ENCODE measurements at places on chromosomes 3 and 15.

GRCh38 chr3:182728238-182728637, 65.1 kb upstream of the ATP11B start:
- DNase-seq: no peak

- DNase-seq: no peak
Measured at GRCh38 chr15:101083336-101084045, 164.3 kb downstream of the LRRK1 start.

DNA sequence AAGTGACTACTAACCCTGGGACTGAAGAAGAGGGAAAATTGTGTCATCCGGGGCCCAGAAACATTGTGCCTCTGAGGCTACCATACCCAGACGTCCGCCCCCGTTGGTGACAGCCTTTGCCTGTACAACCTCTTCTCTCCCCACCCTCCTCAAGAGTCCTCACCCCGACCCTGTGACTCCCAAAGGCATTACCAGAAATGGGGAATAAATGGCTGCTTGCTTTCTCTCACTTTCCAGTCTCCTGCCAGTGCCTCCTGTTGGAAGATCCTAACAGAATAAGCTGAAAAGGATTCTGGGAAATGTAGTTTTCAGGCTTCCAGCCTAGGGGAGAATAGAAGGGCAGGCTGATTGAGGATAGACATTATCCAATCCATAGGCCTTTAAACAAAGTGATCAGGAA, 30.8 kb upstream of the SLC25A36 start:
- DNase-seq: no peak

DNA sequence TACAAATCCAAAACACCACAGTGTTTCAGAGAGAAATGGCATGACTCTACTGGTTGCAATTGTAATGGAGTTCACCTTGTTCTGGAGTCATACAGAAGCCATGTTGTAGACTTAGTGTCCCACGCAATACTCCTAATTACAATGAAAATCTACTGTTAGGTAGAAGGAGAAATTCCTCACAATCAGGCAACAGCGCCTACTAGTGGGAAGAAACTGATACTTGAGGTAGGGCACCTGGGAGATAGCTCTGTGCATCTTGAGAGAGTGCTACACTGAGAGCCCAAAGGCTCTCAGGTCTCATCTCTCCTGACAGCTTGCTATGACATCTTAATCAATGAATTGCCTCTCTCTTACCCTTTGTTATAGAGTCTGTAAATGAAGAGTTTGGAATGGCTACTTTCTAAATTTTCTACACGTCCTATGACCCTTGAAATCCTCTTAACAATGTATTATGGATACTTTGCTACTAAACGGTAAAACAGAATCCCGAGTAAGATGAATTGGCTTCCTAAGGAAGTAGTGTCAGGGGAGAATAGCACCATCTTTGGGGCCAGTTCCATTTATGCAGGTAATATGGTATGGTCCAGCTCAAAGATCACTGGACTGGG, 422.7 kb upstream of the TPRG1 start:
- DNase-seq: no peak

DNA sequence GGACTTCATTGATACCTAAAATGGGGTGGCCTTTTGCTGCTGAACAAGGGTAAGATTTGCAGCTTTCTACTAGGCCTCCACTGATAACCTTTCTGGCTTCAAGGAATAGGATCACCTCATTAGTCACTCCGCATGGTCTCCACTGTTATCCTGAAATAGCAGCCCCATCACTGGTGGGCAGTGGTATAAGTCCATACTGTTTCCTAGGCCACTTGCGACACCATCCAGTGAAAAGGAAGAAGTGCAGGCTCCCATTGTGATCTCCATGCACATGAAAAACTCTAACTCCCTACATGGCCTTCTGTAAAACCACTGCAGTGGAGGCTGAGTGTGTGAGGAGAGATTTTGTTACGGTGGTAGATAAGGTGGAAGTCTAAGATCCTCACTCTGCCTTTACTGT, 1455.9 kb downstream of the SI start:
- no peak for DNase-seq

- no peak for DNase-seq
Measured at GRCh38 chr3:67017211-67017610, 19.1 kb downstream of the KBTBD8 start.

GRCh38 chr3:45987368-45988291, 8.0 kb downstream of the FYCO1 start:
- DNase-seq: no peak

- no peak for DNase-seq
Measured at GRCh38 chr3:12328837-12329462, 40.1 kb downstream of the PPARG start.

DNA sequence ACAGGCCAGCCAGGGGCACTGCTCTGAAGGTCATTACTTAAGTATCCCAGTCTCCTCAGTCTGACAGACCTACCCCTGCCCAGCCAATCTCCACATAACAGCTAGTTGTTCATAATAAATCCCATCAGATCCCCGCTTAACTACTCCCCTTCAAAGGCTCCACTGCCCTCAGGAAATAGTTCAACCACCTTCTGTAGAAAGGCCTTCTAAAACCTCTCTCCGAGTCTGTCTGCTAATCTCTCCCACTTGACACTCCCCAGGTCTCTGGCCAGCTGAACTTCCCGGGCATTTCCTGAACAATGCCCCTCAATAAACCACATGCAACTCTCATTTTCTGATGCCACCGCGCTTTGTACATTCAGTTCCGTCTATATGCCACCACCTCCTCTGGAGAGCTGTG, 6.0 kb downstream of the PRC1 start:
- DNase-seq: no peak

DNA sequence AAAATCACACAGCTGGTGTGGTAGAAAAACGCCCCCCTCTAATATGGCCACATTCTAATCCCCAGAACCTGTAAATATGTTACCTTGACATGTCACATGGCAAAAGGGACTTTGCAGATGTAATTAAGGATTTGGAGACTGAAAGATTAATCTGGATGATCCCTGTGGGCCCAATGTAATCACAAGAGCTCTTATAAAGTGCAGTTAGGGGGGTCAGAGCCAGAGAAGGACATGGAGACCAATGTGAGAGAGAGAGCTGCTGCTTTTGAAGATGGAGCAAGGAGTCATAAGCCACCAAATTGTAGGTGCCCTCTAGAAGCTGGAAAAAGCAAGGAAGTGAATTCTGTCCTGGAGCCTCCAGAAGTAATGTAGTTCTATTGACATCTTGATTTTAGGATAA, 152.6 kb downstream of the PEX5L start:
- DNase-seq: no peak

GRCh38 chr3:170523248-170523647, 62.6 kb downstream of the SLC7A14 start:
- DNase-seq: peak; percentile 22

GRCh38 chr15:83243634-83244033, 36.0 kb upstream of the HDGFL3 start:
- no peak for DNase-seq

- peak; percentile 53 for DNase-seq
Measured at GRCh38 chr3:38348903-38349302, 2.3 kb downstream of the XYLB start.

- DNase-seq: peak; percentile 79
Measured at GRCh38 chr15:38996111-38996631, 431.6 kb upstream of the RASGRP1 start.

DNA sequence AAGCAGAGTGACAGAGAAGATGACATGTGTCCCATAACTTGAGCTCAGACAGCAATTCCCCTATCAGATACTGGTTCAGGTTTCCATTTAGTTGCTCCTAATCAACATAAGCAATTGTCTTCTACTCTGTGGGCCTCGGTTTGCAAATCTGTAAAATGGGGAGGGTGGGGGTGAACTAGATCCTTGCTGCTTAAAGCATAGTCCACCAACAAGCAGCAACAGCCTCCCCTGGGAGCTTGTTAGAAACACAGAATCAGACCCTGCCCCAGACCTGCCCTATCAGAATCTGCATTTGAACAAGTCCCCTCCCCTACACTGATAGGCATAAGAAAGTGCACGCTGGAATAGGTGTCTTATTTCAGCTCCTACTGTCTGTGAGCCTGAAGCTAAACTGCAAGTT, 87.8 kb downstream of the CEMIP start:
- DNase-seq: no peak

- DNase-seq: no peak
Measured at GRCh38 chr3:136173939-136174490, 22.1 kb downstream of the MSL2 start.

GRCh38 chr3:109369510-109369909, 32.2 kb upstream of the DPPA4 start:
- no peak for DNase-seq

GRCh38 chr3:54137311-54137710, 15.0 kb downstream of the CACNA2D3 start:
- DNase-seq: no peak

DNA sequence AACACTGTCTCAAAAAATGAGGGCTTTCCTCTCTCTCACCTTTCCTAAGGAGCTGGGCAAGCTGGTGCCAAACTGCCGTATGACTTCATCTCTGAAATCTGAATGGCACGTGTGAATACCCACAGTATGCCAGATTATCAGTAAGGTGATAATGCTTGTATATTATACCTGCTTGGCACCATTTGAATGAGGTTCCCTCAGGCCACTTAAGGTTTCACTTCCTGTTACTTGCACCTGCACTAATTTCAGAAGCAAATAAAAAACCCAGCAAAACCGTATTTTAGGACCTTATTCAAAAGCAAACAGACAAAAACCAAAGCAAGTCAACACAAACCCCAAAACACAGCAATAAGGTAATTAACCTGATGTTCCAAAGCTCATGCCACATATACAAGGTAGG, 19.7 kb downstream of the FOXP1 start:
- no peak for DNase-seq

DNA sequence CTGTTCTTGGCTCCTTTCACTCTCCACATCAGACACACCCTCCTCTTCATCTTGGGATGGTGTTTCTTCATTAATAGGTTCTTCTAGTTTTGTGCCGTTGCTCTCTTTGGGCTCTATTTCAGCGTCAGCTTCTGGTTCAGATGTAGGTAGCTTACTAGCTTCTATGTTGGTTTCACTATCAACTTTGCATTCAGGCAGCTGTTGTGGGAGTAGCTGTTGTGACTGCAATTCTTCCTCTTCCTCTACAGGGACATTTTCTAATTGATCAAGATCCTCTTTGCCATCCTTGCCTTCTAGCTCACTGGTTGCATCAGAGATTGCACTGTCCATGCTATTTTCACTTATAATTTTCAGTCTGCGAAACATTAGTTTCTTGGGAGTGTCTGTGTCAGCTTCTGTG, 80.1 kb downstream of the SETD2 start:
- no peak for DNase-seq

- no peak for DNase-seq
Measured at GRCh38 chr3:181050738-181051137, 61.2 kb upstream of the DNAJC19 start.

GRCh38 chr15:94362385-94363092, 131.2 kb downstream of the MCTP2 start:
- DNase-seq: no peak

DNA sequence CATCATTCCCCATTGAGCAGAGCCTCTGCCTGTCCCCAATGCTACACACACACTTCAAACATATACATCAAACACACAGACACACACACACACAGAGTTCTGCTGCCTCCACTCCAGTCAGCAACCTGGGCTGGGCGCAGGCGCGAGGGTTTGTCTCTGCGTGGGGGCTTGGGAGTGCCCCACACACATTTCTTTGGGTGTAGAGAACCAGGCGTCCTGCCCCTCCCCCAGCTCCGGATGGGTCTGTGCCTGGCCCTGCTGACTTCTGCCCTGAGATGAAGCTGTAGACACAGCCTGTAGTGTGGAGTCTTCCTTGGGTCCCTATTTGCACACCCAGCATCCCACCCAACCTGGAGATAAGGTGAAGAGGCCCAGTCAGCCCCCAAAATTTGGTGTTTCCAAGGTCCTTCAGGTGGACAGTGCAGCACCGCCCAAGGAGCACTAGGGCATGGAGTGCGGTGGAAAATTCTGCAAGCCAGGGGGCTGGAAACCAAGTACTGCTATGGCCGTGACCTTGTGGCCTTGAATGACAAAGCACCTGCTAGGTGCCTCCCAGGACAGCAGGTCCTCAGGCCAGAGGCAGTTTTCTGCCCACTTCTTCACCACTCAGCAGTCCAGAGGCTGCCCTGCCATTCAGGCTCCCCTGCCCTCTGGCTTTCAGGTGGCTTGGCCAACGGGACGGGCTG, 26.8 kb downstream of the FBXW12 start:
- no peak for DNase-seq

- DNase-seq: no peak
Measured at GRCh38 chr3:126275620-126275904, 81.6 kb downstream of the KLF15 start.

DNA sequence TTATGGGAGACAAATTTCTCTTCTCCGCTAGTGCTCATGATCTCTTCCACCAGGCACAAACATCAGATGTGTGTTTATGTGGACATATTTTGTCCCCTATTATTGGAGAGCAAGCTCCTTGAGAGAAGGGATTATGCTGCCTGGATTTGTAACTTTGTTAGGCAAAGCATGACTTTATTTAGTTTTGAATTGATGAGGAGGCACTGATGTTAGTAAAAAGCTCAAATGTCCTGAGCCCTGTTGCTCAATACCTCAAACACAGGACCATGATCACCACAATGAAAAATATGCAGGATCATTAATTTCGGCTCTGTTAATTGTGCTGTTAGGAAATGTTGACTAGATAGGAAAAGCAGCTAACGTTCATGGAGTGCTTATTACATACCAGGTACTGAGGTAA, 29.1 kb downstream of the SCG5 start:
- no peak for DNase-seq

DNA sequence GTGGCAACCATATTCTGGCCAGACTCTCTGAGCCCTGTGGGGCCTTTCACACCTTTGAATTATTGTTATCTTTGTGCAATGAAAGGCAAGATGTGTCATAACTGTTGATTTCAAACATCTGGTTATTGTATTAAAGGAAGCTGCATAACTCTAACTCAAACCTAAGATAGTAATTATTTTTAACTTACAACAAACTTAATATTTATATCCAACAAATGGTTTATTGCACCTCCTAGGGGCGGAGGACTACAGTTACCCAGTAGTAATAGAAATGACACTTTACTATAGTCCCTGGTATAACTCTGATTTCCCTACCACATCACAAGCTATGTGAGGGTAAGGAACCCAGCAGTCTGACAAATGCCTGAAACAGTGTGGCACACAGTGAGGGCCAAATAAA, 363.9 kb upstream of the SUCLG2 start:
- no peak for DNase-seq

- no peak for DNase-seq
Measured at GRCh38 chr3:176247191-176247590, 950.1 kb downstream of the TBL1XR1 start.

DNA sequence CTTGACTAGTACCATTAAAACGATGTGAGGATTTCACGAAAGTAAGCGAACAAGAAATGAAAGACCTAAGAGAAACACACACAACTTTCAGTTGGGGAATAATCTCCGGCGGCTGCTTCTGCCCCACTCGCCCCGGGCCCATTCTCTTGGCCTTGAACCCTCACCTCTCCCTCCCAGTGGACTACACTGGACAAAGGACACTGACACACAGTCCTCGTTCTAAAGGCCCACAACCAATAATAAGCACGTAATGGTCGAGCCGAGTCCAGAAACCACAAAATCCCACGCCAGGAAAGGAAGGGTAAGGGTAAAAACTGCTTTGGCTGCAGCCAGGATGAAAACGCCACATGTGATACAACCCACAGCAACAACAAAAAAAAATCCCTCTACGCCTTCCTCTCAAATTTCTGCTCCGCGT, 469 bp downstream of the ZNF770 start:
- DNase-seq: no peak

All from kidney capillary endothelial cell (primary cell).